ENCODE measurements at places on chromosomes 3 and 15. TPM values are rescaled to one million over a fixed set of nuclear protein-coding genes. Genes with fewer than 3 reads are reported as not detected.

C3orf49 gene
- not detected for total RNA-seq

GRCh38 chr3:147415286-147415685, 6.1 kb downstream of the ZIC1 start:
- no peak overlapping the region for H3K27ac ChIP-seq
- DNase-seq, result no peak
- H3K27me3 ChIP-seq, result peaks cover 97% of the 10 kb centered on the region
- H3K36me3 ChIP-seq, result no peaks in the 10 kb centered on the region
- no peak overlapping the region for H3K4me3 ChIP-seq

GRCh38 chr3:170896781-170897180, 11.7 kb downstream of the EIF5A2 start:
- H3K4me3 ChIP-seq, result no peak overlapping the region
- H3K27me3 ChIP-seq, result no peaks in the 10 kb centered on the region
- no peaks in the 10 kb centered on the region for H3K36me3 ChIP-seq

ZMYND10 gene
- 11.4 TPM for total RNA-seq

IMPG2 gene
- under 0.01 TPM for total RNA-seq

- no peak overlapping the region for H3K27ac ChIP-seq
- no peak overlapping the region for H3K4me3 ChIP-seq
- H3K36me3 ChIP-seq, result no peaks in the 10 kb centered on the region
Observed at GRCh38 chr3:10798600-10799367, 17.2 kb upstream of the SLC6A11 start.

GRCh38 chr15:45091161-45091560, 22.8 kb downstream of the DUOX2 start:
- H3K4me1 ChIP-seq, result no peaks in the 10 kb centered on the region
- no peak overlapping the region for H3K4me3 ChIP-seq
- no peak overlapping the region for H3K27ac ChIP-seq
- H3K36me3 ChIP-seq, result no peaks in the 10 kb centered on the region

DNA sequence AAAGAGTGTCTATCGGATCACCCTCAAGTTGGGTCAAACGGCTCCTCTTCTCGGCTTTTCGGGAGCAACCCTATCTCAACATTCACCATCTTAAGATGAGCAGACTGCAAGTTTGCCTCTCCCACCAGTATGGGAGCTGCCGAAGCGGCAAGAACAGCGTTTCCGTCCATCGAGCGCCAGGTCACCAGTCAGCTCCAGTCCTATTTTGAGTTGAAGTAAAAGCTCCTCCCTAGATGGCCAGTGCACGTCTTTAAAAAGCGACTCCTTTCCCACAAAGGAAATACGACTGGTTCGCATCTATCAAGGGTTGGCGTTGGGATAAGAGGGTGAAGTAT, 369 bp upstream of the U2SURP start:
- peak overlapping the region; percentile 89 for H3K27ac ChIP-seq
- no peak for DNase-seq
- H3K4me3 ChIP-seq, result peak overlapping the region; percentile 91
- H3K36me3 ChIP-seq, result no peaks in the 10 kb centered on the region

DNA sequence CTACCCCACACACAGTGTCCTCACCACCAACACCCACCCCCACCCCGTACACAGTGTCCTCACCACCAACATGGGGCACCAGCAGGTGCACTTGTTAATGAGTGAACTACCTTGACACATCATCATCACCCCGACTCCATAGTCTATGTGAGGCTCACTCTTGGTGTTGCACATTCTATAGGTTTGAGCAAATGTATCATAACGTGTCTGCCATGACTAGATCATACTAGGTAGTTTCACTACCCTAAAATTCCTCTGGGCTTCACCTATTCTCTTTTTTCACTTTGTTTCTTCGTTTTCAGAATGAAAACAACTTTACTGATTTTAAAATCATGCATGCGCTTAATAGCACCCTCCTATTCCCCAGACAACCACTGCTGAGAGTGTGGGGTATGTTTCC, 102.6 kb upstream of the SLC6A6 start:
- H3K36me3 ChIP-seq, result no peaks in the 10 kb centered on the region
- H3K27me3 ChIP-seq, result no peaks in the 10 kb centered on the region
- no peak overlapping the region for H3K27ac ChIP-seq

- H3K4me1 ChIP-seq, result no peaks in the 10 kb centered on the region
- H3K27ac ChIP-seq, result no peak overlapping the region
- no peaks in the 10 kb centered on the region for H3K27me3 ChIP-seq
- no peak overlapping the region for H3K4me3 ChIP-seq
Observed at GRCh38 chr15:78444255-78444654, 6.2 kb downstream of the IREB2 start.

DNA sequence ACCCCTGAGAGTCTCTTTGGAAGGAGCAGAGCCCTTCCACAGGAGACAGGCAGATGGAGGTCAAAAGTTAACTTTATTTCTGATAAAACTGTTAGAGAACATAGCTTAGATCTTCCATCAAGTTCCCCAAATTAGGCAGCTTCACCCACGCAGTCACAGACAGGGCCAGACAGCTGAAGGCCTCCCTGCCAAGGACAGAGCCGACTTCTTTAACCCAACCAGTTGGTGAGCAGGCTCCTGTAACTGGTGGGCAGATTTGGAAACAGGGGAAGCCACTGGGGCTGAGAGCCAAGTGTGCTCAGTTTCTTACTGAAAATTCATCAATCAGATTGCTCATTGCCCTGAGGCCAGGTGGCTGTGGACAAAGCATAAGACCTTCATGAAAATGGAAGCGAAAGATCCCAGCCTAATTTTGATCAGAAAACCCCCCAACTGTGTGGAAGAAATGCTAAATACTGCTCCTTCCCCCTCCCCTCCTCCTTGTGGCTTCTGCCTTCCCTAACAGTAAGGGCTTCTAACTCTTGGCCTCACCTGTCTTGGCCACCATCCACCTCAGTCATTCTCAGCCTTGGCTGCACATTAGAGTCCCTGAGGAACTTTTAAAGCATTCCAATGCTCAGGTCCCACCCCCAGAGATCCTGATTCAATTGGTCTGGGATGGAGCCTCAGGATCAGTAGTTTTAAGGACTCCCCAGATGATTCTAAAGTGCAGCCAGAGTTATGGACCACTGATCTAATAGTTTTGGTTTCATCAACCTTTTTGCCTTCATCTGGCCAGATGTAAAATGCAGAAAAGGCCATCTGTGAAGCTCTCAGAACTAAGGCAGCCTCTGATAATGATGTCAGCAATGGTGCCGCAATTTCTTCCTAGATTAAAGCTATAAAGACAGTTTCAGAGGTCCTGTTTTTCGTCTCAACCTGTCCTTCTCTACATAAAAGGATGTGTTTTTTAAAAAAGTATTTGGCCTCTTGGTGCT, 11.5 kb downstream of the CLRN1 start:
- no peaks in the 10 kb centered on the region for H3K36me3 ChIP-seq
- no peak overlapping the region for H3K4me3 ChIP-seq
- H3K27me3 ChIP-seq, result no peaks in the 10 kb centered on the region
- H3K4me1 ChIP-seq, result no peaks in the 10 kb centered on the region
- DNase-seq, result no peak
- no peak overlapping the region for H3K27ac ChIP-seq

DNA sequence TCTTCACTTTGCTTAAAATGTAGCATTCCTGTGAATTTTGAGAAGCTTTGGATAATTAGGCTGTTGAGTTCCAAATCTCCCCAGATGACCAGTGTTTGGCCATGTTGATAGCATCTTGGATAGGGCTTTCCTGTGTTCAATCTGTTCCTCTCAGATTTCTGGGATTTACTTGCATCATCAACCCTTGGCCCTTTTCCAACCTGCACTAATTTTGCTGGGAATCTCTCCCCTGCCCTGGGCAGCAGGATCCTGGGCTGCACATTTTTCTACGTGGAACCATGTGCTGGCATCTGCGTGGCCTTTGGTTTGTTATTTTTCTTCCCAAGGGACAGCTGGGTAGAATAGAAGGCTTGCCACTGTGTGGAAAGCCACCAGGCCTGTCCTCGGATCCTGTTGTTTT, 75.4 kb upstream of the PLXNA1 start:
- no peaks in the 10 kb centered on the region for H3K4me1 ChIP-seq
- no peak for DNase-seq
- H3K27me3 ChIP-seq, result no peaks in the 10 kb centered on the region
- no peak overlapping the region for H3K27ac ChIP-seq
- no peaks in the 10 kb centered on the region for H3K36me3 ChIP-seq
- no peak overlapping the region for H3K4me3 ChIP-seq

GRCh38 chr3:116663161-116664110, 46.1 kb upstream of the TUSC7 start:
- no peaks in the 10 kb centered on the region for H3K27me3 ChIP-seq
- no peak for DNase-seq
- H3K27ac ChIP-seq, result no peak overlapping the region

GRCh38 chr3:57199895-57200297, at the start of gene HESX1:
HESX1 (minus strand) TSS chr3:57199978; CDS start chr3:57199918, 60 bp downstream.
- no peaks in the 10 kb centered on the region for H3K4me1 ChIP-seq
- H3K27ac ChIP-seq, result no peak within 1 kb of the TSS
- no peak within 1 kb of the TSS for H3K4me3 ChIP-seq

DNA sequence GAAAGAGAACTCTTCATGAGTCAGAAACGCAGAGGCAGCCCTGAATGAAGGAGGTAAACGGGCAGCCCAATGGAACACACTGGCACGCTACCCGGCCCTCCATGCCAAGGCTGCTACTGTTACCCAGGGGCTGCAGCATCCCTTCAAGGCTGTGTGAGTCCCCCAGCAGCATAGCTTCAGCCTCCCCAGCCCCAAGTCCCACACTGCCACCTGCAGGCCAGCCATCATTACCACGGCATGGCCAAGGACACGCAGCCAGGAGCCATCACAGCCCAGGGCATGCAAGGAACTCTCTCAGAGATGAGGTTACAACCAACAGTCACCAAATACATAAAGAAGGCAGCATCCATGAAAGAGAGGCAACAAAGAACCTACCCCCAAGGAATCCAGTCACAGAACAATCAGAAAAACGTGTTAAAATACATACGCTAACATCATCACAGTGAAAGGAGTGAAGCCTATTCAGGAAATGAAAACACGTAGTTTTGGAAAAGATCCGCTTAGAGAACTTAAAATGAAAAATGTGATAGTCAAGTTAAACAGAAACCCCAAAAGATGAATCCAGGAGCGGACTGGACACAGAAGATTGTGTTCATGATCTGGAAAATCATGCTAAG, 22.4 kb downstream of the PLA2G4F start:
- no peak overlapping the region for H3K27ac ChIP-seq
- H3K27me3 ChIP-seq, result no peaks in the 10 kb centered on the region
- no peaks in the 10 kb centered on the region for H3K4me1 ChIP-seq
- no peak overlapping the region for H3K4me3 ChIP-seq
- H3K36me3 ChIP-seq, result no peaks in the 10 kb centered on the region

CMC1 gene
- 5.5 TPM for total RNA-seq

GRCh38 chr3:139434764-139435307, 41.5 kb downstream of the RBP2 start:
- DNase-seq, result no peak
- H3K4me3 ChIP-seq, result no peak overlapping the region
- no peaks in the 10 kb centered on the region for H3K36me3 ChIP-seq
- H3K27me3 ChIP-seq, result no peaks in the 10 kb centered on the region
- H3K27ac ChIP-seq, result peak overlapping the region; percentile 28

DNA sequence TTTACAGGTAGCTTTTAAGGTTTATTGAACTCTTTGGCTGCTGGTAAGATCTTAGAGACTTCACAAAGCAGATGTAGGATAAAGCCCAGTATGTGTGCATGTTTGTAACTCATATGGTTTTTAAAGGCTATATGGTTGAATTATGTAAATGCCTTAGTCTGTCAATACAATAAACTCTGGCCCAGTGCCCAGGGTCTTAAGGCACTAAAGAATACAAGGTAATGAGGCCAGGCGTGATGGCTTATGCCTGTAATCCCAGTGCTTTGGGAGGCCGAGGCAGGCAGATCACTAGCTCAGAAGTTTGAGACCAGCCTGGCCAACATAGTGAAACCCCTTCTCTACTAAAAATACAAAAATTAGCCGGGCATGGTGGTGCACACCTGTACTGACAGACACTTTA, 170.3 kb upstream of the CGNL1 start:
- no peak overlapping the region for H3K27ac ChIP-seq
- DNase-seq, result no peak
- no peaks in the 10 kb centered on the region for H3K36me3 ChIP-seq
- no peaks in the 10 kb centered on the region for H3K27me3 ChIP-seq
- no peaks in the 10 kb centered on the region for H3K4me1 ChIP-seq

- peaks cover 17% of the 10 kb centered on the region for H3K4me1 ChIP-seq
- no peaks in the 10 kb centered on the region for H3K36me3 ChIP-seq
- H3K27ac ChIP-seq, result peak overlapping the region; percentile 85
- no peaks in the 10 kb centered on the region for H3K27me3 ChIP-seq
Observed at GRCh38 chr15:51076524-51077220, 18.0 kb downstream of the TNFAIP8L3 start.

DNA sequence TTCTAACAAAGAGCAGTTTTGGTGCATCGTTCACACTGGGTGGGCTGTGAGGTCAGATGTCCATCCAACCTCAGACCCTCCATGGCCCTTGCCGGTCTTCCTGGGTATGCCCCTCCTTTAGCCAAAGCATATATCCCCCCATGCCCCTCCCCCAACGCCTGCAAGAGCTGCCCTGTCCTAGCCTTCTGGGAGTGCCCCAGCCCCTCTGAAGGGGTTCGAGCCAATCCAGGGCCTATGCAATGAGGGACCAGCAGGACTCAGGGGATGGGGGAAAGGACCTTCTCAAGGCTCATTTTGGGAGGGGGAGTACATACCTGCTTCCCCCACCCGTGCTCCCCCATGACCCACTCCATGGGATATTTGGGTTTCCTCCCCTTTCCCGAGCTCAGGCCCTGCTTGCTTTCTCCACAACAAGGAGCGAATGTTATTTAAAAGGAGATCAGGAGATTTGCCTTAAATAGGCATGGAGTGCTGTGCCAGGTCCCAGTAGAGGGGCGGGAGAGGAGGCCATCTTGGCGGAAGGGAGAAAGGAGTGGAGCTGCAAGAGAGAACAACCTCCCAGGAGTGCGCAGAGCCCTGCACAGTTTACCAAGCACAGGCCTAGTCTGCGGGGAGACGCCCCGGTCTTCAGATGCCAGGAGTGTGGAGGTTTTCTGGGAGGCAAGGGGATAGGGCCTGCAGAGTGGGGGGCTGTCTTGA, 18.2 kb downstream of the PIF1 start:
- peaks cover 10% of the 10 kb centered on the region for H3K4me1 ChIP-seq
- H3K36me3 ChIP-seq, result no peaks in the 10 kb centered on the region
- peak; percentile 75 for DNase-seq
- peak overlapping the region; percentile 82 for H3K27ac ChIP-seq
- no peak overlapping the region for H3K4me3 ChIP-seq
- H3K27me3 ChIP-seq, result no peaks in the 10 kb centered on the region

DAZL gene
- total RNA-seq, result not detected

BNC1 gene
- total RNA-seq, result 0.49 TPM

SH2D7 gene
- total RNA-seq, result not detected

All from uterus (tissue), 4 donors.